ENCODE measurements at places on chromosomes 13 and 19.

GRCh38 chr19:33194886-33195644 lies 935 bp downstream of the LRP3 start:
- no peak for DNase-seq

DNA sequence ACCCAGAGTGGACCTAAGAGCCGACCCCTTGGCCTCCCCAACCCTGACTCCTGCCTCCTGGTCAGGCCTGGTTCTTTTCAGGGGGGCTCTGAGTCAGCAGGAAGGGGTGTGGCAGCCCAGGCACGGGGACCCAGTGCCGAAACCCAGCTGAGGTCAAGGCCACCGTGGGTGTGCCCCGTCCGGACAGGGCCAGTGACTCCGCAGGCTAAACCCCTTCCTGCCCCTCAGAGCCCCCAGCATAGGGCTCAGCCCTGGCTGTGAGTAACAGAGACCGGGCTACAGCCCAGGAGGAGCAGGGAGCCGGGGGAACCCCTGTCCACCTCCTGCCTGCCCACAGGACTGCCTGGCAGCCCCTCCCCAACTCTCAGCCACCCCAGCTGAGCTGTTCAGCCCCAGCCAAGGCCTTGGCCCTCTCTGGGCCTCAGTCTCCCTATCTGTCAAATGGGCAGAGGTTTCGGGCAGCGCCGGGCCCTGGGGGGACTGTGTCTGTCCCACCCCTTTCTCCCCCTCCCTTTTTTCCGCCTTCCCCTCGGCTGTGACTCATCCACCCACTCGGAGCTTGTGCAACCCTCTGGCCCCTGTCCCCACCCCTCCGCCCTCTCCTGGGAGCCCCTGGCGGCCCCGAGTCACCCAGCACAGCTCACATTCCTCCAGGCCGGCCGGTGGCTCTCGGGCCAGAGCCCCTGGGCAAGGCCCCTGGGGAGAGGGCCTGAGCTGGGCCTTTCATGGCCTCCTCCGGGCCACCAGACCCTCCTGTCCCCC lies 8.6 kb downstream of the ZBTB7A start:
- DNase-seq = no peak

GRCh38 chr19:18648973-18649315 lies 12.1 kb downstream of the KLHL26 start:
- no peak for DNase-seq

DNA sequence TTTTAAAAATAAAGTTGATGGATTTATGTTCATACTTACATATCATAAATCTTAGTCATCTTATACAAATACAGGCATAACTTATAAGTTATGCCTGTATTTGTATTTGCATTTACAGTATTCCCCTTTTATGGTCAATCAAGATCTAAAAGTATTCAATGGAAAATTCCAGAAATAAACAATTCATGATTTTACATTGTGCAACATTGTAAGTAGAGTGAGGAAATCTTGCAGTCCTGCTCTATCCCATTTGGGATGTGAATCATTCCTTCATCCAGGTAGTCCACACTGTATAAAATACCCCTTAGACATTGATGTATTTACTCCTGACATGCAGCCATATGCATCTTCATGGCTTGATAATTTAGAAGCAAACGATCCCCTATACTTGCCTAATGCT lies 795.3 kb downstream of the SLITRK1 start:
- no peak for DNase-seq

GRCh38 chr13:94444826-94445225 lies 34.7 kb downstream of the DCT start:
- DNase-seq = no peak

DNA sequence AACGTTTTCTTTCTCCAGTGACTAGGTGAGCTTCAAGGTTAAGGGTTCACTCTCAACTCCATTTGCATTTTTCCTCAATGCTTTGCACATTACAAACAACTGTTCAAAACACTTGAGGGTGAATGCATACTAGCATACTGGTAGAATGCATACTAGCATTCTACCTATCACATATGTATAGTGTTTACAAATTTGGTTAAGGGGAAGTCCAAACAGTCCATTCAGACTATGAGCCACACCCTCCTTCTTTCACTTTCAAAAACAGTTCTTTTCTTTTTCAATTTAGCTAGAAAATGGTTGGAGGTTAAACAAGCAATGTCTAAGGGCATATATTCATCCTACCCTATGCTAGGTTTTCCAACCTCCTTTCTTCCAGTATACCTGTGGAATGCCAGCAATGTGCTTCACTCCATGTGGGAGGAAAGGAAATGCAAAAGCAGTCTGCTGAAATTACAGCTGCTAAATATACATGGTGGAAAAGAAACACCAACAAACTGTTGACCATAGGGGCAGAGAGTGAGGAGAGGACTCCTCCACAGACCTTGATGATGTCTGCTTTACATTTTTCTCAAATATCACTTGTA lies 102.6 kb downstream of the DOCK9 start:
- DNase-seq = no peak

DNA sequence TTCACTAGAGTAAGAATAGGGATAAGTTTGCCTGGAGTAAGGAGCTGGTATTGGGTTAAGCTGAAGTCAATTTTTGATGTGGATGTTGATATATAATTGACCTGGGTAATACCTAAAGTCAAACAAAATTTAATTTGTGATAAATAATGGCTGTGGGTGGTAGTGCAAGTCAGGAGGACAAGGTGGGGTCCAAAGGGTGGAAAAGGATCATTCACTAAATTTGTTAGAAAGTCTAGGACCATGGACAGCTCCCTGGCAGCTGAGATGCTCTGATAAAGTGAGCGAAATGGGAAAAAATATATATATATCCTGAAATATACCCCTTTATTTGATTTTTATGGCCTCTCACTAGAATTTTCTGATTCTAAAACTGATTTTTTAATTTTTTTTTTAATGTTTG lies 463.5 kb downstream of the GPC6 start:
- no peak for DNase-seq

- DNase-seq = no peak
Observed at GRCh38 chr13:110108348-110109139, 198.4 kb downstream of the COL4A1 start.

DNA sequence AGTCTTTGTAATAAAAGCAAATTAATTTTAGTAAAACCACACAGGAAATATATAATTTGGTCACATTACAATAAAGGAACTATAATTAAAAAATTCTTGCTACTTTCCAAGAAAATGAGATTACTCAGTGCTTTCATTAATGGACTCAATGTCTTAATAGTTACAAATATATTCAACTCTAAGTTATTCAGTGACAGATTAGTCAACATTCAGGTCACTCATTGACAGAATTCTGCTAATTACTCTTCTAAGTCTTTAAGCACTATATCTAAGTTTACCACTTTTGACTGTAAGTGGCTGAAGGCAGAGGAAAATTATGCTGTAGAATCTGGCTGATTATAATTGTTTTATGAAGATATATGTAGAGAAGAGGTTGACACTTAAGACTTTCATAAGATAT lies 1365.0 kb downstream of the EFNB2 start:
- no peak for DNase-seq

DNA sequence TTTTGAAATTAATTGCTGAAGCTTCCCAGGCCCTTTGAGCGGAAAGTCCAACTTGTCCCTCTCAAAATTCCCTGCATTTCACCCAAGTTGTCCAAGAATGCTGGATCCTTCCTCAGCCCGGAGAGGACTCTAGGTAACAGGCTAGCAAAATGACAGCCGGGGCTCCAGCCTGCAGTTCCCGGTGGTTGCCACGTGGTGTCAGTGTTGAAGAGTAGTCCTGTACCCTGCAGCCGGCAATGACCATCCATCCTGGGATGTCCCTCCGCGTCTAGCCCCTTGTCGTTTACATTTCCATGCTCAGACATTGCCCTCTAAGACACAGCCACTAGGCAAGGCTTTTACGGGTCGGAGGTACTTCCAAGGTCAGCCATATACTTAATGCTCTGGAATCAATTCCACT lies 31.4 kb upstream of the MTIF3 start:
- DNase-seq = no peak

DNA sequence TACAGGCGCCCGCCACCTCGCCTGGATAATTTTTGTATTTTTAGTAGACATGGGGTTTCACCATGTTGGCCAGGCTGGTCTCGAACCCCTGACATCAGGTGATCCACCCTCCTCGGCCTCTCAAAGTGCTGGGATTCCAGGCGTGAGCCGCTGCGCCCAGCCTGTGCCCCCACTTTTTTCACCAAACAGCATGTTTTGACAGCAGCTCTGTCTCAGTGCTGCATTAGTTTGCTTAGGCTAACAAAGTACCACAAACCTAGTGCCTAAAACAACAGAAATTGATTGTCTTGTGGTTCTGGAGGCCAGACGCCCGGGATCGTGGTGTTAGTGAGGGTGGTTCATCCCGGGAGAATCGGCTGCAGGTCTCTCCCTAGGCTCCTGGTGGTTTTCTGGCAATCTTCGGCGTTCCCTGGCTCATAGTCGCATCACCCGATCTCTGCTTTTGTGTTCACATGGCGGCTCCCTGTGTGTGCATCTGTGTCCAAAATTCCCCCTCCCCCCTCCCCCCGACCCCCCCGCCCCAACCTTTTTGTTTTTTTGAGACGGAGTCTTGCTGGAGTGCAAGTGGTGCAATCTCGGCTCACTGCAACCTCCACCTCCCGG lies 30.0 kb downstream of the MYH14 start:
- DNase-seq = no peak

DNA sequence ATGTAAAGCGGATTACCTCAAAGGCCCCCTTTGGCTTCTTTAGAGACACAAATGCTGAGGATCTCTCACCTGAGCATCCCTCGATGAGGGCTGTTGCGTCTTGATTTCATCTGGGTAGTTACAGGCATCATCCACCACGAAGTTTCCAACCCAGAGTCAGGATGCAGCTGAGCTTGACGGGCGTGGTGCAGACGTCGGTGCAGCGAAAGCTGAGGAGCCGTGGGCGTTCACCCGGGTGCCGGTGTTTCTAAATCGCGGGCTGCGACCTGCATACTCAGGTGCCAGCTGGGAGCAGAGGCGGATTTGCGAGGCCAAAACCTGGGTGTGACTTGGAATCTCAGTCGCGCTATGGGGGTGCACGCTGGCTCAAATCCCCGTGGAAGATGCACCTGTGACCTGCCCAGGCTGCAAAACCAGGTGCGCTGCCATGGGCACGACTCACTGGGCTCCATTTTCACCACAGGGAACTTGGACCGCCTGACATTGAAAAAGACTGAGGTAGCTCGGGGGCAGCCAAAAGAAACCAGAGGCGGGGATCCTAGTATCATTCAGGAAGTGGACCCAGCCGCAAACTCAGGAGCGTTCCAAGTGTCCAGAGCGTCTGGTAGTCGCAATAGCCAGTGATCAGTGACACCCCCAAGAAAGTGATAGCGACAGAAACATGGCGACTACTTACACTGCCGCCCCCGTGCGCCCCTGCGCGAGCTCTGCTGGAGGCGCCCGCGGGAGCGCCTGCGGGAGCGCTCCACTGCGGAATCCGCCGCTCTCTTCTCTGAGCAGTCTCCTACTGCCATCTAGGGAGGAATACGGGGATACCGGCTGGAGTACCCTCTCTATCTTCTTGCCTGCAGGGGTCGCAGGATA lies 36.4 kb upstream of the IGFL4 start:
- DNase-seq = peak; percentile 35

GRCh38 chr19:9791552-9792205 lies 23.1 kb upstream of the ZNF846 start:
- DNase-seq = peak; percentile 84

DNA sequence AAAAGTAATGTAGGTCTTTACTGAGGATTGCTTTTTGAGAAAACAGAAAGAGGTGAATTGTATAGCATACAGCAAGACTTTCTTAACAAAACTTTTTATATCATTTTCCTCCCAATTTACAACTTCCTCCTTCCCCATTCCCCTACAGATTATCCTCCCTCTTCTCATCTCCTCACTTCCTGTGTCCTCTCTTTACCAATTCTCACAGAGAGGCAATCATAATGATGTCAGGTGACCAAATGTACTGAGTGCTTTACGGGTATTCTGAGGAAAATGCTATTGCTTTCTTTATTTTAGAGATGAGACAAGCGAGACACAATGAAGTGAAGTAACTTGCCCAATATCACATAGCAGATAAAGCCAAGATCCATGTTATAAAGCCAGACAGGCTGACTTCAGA lies 1.7 kb upstream of the MTMR6 start:
- DNase-seq = no peak

DNA sequence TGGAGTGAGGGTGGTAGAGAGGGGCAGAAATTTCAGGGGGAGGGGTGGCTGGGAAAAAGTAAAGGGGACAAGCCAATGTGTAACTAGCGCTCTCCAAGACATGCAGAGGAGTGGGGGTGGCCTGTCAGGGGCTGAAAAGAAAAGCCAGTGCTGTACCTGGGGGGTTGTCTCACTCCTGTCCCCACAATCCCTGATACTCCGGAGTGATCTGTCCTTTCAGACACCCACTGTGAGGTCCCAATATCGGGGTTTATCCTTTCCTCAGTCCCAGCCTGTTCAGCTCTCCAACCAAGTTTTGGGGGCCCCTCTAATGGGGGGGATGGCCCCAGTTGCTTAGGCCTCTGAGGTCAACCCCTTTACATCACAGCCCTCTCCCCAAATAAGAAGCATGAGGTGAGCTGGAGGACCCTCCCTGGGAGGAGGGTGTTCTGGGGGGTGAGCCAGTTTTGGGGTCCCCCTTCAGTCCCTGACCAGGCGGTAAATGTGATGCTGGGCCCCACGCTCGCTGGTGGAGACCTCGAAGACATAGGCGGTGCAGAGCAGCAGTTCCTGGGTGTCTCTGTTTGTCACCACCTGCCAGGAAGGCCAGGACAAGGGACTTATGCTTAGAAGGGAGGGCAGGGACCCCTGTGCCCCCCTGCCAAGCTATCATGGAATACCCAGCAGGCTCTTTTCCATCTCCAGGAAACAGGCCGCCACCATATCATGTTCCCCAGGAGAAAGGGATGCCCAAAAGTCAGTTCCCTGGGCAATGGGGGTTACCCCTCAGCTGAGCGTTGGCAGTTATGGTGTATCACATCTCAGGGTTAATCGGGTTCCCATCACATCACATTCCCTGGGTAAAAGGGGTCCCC lies 5.9 kb downstream of the CD37 start:
- no peak for DNase-seq

GRCh38 chr13:41503356-41503755 lies 46.0 kb downstream of the RGCC start:
- DNase-seq = no peak

DNA sequence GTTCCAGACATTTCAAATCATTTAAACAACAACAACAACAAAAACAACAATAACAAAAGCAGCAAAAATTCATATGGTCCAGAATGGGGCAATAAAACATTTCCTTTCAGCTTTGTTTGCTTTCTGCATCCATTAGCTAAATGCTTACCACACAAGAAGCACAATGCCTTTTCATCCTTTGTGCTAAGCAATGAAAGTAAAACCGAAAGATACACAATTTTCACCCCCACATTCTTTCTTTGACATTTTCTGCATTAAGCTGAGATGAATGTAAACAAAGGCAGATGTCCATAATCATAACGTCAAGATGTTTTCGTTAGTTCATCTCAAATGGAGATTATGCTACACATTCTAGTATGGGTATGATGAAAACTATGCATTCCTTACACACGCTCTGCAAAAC lies 568.5 kb downstream of the SLITRK6 start:
- no peak for DNase-seq

All from stimulated activated CD4-positive, alpha-beta T cell treated with anti-CD3 and anti-CD28 coated beads, Interleukin-1b, Interleukin-23, amount 100 ng/mL, for 24 hours (primary cell).